ENCODE measurements at places on chromosomes 13 and 19.

GRCh38 chr13:80195649-80196048 is 145.3 kb downstream of the SPRY2 start:
- DNase-seq, result no peak

DNA sequence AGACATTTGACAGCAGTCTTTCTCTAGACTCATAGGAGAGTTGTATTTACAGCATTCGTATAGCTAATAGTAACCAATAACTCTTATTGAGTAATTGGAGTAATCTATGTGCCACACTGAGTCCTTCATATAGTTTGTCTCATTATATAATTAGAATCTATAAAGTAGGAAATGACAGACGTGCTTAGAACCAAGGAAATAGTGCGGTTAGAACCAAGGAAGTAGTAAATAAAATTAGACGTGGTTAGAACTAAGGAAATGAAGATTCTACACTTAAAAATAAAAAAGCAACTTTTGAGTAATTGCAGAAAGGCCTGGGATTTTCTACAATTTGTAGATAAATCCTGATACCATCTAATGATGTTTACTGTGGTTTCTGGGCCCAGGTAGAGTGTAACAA is 107.8 kb upstream of the TNFSF11 start:
- no peak for DNase-seq

- DNase-seq, result no peak
These were observed 345.3 kb downstream of the ENOX1 start for GRCh38 chr13:43441464-43441863.

DNA sequence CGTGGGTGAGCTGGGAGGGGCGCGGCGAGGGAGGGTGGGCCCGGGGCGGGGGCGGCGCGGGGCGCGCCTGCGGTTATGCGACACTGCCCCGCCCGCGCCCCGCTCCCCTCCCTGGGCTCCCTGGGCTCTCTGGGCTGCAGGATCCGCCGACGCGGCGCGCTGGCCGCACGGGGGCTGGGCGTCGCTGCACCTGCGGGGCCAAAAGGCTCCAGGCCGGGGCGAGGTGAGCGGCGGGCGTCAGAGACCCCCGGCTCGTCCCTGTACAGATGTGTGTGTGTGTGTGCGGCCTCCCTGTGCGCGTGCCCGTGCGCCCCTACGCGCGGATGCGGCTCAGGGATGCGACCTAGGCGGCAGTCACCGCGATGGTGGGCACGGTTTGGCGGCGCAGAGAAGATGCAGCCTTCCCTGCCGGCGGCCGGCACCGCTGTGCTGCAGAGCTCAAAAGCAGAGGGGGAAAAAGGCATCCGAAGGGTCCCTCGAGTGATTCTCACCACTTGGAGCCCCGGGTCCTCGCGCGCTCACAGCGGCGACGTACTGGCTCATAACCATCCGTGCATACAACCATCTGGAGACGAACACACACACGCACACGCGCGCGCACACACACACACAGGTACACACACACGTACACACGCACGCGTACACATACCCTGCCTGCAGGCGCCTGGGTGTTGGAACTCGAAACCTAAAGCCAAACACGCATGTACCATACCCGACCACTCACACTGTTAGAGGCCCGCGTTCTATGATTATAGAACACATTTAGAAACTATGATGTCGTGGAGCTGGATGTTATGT is 709 bp downstream of the ATP8A2 start:
- no peak for DNase-seq

DNA sequence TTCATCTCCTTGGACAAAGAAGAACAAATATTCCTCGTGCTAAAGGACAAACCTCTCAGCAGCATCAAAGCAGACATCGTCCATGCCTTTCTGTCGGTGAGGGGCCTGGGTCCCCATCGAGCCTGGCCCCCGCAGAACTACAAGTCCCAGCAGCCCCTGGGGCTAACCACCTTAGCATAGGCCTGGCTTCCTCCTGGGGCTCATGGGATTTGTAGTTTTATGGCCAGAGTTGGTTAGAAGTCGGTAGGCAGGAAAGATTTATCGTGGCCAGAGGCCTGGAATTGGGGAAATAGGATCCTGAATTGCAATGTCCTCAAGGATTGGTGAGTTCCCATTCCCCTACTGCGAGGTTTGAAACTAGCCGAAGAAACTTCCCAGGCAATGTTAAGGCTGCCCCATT is 19.6 kb downstream of the TMEM150B start:
- no peak for DNase-seq

Data from smooth muscle cell of the brain vasculature (primary cell).